Activated CD8-positive, alpha-beta memory T cell treated with anti-CD3 and anti-CD28 coated beads for 1 hour (primary cell): ENCODE measurements at places on chromosomes 7 and 10.

GRCh38 chr10:58971211-58971610, 205.2 kb upstream of the PHYHIPL start:
- DNase-seq, result no peak

DNA sequence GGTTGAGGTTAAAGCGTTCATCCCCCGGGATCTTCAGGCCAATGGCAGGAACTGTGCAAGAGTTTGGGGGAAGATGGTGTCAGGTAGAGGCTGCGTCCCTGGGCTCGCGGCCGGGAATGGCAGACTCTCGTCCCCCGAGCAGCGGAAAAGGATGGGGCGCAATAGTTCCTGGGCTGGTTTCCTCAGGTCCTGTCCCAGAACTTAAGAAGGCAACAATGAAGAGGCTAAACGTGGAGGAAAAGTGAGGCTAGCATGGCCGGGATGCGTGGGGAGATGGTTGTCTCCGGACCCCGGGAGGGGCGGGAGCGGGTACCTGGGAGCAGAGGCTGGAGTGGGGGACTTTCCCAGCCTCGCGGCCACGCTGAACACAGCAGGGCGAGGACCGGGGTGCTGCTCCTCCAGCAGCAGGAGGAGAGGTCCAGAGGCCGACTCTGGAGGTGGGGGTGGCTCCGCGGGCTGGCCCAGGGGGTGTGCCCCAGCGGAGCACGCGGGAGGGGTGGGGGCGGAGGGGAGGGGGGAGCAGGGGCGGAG, 882 bp downstream of the IRF5 start:
- no peak for DNase-seq

DNA sequence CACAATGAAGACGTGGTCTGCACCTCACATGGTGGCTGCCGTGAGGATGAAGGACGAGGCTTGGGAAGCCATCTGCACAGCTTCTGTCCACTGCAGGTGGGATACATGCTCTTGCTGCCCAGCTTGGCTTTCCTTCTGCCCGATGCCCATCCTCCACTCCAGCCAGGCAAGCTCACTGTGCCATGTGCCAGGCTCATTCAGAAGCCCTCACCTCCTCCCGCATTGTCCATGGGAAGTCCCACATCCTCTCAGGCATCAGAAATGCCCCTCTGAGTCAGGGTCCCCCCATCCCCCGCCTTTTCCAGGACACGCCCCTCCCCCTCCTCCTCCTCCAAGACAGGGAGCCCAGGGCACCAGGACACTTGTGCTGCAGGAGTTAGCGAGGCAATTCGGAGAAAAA, 4.6 kb upstream of the NOM1 start:
- DNase-seq, result no peak

DNA sequence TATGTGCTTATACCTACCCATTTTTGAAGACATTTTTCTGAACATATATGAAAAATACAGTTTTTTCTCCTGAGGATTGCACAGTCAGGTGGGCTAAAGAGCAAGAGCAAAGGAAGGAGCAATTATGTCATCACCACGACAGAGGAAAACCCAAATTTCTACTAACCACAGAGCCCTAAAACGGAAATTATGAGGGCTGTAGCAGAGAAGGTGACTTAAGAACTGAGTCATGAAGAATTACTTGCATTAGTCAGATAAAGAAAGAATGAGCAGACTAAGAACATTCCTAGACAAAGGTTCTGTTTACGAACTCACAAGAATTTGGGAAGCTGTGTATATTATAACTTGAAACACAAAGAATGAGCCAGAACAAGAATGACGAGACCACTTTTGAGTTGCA, 974.4 kb downstream of the NXPH1 start:
- no peak for DNase-seq

DNA sequence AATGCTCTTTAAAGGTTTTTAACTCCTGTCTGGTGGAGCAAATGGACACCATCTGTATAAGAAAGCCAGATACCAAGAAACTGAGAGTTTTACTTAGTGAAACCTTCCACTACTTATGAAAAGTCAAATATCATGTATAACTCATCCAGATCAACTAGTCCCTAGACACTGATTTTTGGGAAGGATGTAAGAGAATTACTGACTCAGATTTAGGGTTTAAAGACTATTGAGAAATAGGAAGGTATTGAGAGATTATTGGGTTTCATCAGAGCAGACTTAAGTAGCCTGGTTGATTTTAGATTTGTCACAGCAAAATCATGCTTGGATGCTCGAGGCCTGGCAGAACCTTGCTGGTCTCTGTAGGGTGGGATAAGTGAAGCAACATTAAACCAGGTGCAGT, 3.1 kb downstream of the CSTF2T start:
- DNase-seq, result no peak

DNA sequence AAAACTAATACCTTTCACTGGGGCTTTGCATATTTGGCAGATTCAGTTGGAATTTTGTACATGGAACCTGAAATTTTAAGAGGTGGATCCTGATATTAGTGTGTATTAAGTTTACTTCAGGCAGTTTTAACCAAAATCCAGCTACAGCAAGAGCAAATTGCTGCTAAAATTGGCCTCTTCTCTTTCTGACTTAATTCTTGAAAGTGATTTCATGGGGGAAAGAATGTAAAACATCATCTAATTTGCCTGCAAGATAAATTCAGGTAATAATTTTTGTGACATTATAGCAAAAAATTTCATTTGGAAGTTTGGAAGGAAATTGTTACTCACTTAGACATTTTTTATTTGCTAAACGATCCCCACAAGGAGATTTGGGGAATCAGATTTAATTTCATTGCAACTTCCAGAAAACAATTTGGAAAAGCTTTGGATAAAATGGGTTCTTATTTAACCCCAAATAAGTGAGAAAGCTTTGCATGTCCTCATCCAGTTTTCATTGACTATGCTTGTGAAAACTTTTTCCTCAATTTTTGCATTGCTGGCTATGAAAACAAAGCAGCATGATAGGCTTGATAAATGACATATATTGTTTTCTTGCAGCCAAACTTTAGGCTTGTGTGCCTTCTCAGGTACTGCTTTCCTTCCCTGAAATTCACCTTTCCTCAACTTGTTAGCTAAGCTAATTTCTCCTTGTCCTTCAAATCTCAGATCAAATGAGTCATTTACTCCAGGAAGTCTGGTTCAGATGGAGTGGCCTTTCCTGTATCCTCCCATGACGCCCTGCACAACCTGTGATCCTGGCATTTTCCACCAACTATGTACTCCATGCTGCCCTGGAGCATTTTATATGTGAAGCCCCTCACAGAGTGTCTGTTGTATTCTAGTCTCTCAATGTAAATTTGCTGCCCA, 27.4 kb upstream of the ZNF438 start:
- no peak for DNase-seq

DNA sequence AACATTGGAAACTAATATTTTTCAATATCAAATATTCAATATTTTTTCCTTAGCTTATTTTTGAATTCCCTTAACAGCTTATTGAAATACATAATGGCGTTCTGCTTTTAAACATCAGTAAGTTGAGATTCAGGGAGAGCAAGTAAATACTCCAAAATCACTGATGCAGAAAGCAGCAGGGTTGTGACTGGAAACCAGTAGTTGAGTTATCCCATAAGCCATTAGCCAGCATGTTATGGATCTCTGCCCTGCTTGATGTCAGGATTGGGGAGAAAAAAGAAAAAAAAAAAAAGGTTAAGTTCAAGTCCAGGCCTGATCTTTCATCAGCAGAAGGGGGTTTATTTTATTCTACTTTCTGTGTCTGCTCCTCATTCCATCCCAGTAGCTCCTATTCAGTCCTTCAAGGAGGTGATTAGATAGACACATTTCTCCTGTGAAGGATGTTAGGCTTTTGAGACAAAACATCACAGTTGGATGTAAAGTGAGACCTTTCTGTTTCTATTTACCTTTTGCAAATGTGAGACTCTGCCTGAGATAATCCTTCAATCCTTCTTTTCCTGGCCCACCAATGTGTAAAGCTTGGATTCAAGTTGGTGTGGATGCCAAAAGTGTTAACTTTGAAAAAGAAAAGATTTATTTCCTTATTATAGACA, 110.9 kb upstream of the HDAC9 start:
- DNase-seq, result no peak

DNA sequence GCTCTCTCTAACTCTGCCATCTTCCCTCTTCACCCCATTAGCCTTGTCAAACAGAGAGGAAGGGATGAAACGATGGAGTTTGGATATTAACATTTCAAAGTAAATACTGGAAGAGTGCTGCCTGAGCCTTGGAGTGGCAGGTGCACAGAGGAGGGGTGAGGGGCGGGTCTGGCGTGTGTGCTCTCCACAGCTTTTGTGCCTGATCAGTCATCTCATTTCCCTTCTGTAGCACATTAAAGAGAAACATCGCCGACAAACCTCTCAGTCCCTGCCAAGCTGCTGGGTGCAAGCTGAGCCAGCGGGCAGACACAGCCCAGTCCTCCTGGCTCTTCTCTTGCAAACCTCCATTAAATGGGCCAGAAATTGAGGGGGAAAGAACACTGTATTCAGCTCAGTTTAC, 76.2 kb downstream of the SLIT1 start:
- DNase-seq, result no peak

DNA sequence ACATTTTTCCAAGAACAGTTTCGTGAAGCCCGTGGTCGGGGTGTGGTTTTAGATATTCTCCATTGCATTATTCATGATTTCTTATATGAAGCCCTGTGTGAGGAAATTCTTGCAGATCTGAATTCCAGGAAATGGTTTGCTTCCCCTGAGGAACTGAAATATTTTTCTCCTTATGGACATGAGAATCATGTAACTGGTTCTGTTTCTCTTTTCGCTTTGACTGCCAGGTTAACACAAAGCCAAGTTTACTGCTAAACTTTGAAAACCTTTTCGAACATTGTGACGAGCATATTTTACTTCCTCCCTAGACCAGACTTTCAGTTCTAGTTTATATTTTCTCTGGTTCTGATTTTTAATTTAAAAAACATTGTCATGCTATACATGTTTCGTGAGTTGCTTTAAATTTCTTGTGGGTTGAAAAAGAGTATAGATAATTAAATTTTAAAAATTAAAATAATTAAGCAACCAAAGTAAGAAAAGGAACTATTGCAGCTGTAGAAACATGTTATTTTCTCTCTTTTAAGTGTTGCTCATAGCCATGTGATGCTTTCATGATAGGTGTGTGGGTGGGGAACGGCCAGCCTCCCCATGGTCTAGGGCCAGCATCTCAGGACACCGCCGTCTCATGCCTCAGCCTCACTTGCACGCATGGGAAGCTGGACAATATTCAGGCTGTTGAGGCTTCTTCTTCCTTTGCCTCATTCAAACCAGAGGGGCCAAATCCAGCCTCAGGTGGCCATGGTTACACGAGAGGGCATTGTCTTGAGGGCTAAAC, 97.1 kb downstream of the CREB5 start:
- DNase-seq, result no peak

GRCh38 chr10:1673568-1674345, 63.6 kb downstream of the ADARB2 start:
- no peak for DNase-seq

DNA sequence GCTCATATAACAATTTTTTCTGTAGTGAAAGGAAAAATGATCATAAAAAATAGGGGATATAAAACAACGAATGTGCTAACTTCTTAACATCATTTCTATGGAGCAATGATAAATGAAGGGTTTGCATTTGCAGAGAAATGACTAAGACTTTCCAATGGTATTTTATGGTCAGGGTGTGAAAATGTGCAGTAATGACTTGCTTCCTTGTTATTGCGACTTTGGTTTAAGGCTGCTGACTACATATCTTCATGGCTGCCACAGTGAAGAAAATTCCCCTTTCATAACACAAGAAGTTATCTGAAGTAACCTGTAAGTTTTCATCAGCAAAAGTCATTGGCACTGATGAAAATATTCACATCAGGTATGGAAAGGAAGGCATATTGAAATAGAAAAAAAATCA, 166.1 kb upstream of the NRG3 start:
- DNase-seq, result no peak

- DNase-seq, result no peak
Measured at GRCh38 chr10:75303045-75303777, 67.5 kb upstream of the COMTD1 start.

- no peak for DNase-seq
Measured at GRCh38 chr10:93514521-93514920, 18.1 kb downstream of the CEP55 start.

DNA sequence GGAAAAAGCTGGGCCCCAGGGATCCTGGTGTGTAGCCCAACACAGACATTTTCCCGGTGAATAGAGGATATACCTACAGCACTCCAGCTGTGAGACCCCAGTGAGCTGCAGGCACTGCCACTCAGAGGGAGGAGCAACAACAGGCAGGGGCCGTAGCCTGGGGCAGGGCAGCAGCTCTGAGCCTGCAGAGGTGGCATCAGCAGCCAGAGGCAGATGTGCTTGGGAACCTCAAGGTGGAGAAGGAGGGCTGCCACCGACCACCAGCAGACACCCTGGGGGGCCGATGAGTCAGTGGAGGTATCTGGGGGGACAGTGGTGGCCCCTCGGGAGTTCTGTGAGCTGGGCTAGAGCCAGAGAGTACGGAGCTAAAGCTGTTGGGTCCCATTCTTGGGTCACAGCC, 110.2 kb upstream of the GDF10 start:
- no peak for DNase-seq

GRCh38 chr7:88399036-88399435, 92.3 kb upstream of the STEAP4 start:
- no peak for DNase-seq

DNA sequence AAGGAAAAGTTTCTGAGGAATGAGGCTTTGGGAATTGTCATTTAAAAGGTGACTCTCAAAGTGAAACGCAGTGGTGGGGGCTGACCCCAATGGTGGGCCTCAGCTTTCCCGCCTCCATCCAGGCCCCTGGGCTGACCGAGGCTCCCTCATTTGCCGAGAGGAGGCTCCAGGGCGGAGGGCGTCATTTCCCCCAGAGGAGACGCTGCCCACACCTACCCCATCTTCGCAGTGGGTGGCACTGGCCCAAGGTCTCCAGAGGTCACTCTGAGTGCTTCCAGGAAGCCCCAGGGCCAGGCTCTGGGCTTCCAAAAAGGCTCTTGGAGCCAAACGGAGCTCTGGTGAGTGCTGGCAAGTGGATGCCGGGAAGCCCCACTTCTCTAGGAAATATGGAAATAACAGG, 38.0 kb downstream of the TCERG1L start:
- no peak for DNase-seq

GRCh38 chr10:92419740-92420545, 129.0 kb downstream of the MARCHF5 start:
- DNase-seq, result no peak

DNA sequence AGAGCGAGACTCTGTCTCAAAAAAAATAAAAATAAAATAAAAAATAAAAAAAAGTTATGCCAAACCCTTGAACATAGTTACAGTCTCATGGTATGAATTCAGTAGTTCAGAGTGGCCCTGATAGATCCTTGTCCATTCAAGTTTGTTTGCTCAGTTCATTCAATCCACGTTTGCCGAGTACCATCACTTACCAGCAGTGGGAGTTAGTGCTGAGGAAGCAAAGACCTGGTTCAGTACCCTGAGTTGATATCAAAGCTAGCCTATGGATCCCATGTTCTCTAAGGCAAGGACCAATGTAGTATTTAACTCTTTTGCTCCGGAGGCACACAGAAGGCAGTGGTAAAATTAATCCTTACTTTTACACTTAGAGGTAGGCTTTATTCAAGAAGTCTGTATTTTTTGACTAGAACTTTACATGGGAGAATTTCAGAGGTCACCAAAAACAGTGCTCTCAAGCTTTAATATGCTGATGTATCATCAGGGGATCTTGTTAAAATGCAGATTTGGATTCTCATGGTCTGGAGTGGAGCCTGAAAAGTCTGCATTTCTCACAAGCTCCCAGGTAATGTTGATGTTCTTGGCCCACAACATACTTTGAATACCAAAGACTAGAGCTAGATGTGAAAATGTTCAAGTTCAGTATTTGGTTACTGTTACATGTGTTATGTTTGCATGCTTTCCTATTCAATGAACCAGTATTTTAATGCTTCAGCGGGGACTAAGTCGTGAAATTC, 38.1 kb upstream of the HBP1 start:
- no peak for DNase-seq
